ENCODE measurements at places on chromosomes 3 and 15. TPM values are rescaled to one million over a fixed set of nuclear protein-coding genes. Genes with fewer than 3 reads are reported as not detected.

The RETNLB gene
- not detected for total RNA-seq

The MUC4 gene
- under 0.01 TPM for total RNA-seq

The NIPA2 gene
- 61.6 TPM for total RNA-seq

The SLC22A14 gene
- 0.09 TPM for total RNA-seq

The IL5RA gene
- not detected for total RNA-seq

The BLM gene
- 2.4 TPM for total RNA-seq

The MESP2 gene
- 0.18 TPM for total RNA-seq

The POPDC2 gene
- total RNA-seq = 0.09 TPM

The HIGD2B gene
- not detected for total RNA-seq

The PRR20G gene
- total RNA-seq = not detected
